ENCODE measurements at places on chromosomes 16 and 17.

DNA sequence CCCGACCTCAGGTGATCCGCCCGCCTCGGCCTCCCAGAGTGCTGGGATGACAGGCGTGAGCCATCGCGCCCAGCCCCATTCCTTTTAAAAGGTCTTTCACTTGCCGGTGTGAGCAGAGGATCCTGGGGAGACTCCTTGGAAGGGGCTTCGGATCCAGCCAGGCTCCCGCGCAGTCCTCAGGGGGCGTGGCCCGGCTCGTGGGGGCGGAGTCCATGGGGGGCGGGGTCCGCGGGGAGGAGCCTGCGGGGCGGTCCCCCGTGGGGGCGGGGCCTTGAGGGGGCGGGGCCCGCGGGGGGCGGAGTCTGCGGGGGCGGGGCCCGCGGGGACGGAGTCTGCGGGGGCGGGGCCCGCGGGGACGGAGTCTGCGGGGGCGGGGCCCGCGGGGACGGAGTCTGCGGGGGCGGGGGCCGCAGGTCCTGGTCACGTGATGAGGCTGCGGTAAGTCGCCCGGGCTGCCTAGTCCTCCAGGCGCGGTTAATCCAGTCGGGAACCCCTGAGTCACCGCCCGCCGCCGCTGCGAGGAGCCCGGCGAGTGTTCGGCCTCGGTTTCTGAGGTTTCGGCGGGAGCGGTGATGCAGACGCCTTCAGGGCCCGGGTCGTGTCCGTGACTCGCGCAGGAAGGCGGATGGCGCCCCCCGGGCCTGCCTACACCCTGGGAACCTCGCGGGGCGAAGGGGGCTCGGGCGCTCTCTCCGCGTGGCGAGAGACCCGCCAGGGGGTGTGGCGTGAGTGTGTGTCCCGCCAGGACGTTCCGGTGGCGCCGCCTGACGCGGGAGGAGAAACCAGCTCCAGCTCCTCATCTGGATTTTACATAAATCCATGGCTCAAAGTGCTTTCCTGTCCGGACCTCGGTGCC is 23.6 kb upstream of the ABR start:
- DNase-seq: no peak

- DNase-seq: no peak
Measured at GRCh38 chr16:12767897-12768296, 35.8 kb downstream of the CPPED1 start.

DNA sequence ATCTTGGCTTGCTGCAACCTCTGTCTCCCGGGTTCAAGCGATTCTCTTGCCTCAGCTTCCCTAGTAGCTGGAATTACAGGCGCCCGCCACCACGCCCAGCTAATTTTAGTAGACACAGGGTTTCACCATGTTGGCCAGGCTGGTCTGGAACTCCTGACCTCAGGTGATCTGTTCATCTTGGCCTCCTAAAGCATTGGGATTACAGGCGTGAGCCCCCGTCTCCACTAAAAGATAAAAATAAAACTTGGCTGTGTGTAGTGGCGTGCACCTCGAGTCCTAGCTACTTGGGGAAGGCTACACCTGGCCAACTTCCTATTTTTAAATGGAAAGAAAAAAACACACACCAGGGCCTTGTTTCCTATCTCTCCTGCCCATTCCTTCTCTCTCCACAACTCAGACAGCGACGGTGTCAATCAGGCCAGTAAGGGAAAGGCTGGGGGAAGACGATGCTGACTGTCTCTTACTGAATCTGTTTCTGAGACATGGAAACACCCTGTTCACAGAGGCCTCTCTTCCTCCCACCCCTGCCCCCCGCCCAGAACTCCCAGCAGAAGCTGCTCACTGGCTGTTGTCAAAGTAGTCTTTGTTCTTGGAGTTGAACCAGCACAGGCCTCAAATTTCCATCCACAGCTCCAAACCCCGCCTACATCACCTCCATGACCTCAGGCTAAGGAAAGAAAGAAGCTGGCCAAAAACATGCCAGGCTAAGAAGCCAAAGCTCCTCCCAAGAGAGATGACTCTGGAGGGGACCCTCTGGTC is 96.6 kb downstream of the NXN start:
- no peak for DNase-seq

- no peak for DNase-seq
Measured at GRCh38 chr16:49834531-49835151, 21.3 kb downstream of the ZNF423 start.

DNA sequence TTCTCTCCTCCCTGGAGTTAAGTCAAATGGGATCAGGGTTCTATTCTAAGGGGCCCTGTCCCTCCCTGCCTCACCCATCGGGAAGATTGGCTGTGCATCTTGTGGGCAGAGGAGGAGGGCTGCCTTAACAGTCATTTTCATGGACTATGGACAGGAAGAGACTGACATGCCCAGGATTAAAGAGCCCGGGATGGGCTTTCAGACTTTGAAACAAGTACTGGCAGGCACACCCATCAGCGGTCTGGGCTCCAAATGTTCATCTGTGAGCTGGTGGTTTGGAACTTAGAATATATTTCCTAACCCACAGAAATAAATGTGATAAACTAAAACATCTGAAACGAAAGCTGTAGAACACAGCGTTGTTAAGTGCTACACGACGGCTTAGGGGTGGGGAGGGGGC is 6.5 kb downstream of the SLC6A4 start:
- DNase-seq: no peak

DNA sequence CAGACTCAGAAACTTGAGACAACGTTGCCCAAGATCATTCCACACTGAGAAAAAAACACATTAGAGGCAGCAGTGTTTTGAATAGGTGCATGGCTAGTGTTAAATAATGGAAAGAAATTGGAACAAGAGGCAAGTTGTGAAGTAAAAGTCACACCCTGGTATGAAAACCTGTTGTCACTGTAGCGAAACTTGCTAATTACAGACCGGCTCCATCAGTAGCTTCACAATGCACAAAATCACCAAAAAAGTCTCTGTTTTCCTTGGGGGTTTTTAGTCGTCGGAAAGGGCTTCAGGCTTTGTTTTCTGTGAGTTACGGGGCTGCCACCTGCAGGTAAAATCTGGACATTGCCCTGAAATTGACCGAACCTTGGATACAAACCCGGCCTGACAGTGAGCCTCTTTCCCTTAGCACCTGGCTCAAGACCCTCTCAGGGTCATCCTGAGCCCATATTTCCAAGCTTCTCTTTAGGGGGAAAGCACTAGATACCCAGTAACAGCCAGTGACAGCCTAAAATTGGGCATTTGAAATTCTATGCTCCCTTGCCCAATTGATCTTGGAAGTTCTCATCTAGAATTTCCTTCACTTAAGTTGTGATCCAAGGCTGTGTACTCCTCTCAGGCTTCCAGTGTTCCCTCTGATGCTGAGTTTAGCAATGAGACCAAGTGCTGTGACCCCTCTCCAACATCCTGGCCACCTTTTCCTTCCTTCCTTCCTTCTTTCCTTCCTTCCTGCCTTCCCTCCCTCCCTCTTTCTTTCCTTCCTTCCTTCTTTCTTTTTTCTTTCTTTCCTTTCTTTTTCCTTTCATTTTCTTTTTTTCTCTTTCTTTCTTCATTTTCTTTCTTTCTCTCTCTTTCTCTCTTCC is 7.2 kb upstream of the GRB2 start:
- peak; percentile 81 for DNase-seq

GRCh38 chr17:75980188-75981018 is 1.4 kb downstream of the TEN1 start:
- no peak for DNase-seq

DNA sequence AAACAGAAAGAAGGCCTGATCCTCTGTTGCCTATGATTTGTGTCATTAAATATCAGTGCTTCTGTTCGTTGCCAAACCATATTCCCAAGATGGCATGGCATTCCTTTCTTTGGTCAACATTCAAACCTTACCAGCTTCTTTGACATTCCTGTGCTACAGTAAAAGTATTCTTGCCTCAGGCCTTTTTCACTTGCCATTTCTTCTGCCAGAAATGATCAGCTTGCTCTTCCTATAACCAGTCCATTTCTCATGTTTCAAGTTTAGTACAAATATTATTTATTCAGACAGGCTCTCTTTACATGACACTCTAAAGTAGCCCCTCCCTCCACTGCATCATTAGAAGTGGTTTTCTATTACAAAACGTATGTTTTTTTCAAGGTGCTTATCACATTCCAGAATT is 278.3 kb downstream of the KCNJ2 start:
- DNase-seq: no peak

- DNase-seq: peak; percentile 7
Measured at GRCh38 chr16:19239511-19240155, 45.9 kb upstream of the CLEC19A start.

GRCh38 chr16:53780051-53780450 is 76.1 kb downstream of the FTO start:
- DNase-seq: no peak

DNA sequence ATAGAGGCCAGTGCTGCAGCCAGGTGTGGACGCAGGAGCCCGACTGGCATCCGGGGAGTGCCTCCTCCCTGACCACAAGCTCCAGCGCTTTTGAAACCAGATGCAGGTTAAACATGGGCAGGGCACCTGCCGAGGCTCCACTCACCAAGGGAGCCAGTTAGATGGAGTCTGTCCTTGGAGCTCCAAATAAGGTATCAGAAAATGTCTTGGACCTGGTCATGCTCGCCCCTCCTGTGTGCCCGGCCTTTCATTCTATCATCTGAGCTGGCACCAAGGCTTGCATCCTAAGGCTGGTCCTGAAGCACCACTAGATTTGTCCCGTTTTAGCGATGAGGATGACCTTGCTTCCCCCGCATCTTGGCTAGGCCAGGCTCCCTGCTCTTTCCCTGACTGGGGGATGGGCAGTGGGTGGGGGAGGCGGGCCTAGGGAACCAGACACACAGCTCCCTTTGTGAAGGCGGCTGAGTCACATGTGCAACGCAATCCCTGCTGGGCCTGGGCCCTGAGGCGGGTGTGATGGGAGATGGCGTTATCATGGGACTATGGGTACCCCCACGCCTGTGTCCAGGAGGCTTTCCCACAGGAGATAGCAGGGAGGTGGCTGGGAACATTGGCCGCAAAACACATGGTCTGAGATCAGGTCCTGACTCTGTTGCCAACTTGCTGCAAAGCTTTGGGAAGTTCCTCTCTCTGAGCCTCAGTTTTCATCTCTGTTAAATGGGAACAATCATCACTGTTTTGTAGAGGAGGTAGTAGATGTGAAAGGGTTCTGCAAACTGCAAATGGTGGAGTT is 5.0 kb upstream of the ADGRG1 start:
- DNase-seq: no peak

GRCh38 chr17:69245617-69246016 is 17.0 kb upstream of the ABCA10 start:
- no peak for DNase-seq

- peak; percentile 2 for DNase-seq
Measured at GRCh38 chr17:1485423-1486376, 6.8 kb downstream of the MYO1C start.

DNA sequence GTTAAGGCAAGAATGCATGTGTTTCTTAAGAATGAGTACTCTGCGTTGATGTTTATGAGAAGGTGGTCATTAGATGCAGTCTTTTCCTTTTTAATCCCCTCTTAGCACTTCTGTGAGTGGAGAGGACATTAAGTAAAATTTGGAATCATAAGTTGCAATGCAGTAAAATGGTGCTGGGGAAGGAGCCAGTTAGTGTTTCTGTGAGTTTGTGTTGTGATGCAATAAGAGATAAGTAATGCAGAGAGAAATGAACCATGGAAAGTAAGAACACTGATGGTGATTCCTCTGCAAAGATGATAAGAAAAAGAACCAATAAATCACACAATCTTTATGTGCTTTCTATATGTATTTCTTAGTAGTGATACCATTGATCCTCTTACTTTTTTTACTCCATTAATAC is 20.0 kb downstream of the ABHD15 start:
- DNase-seq: no peak

DNA sequence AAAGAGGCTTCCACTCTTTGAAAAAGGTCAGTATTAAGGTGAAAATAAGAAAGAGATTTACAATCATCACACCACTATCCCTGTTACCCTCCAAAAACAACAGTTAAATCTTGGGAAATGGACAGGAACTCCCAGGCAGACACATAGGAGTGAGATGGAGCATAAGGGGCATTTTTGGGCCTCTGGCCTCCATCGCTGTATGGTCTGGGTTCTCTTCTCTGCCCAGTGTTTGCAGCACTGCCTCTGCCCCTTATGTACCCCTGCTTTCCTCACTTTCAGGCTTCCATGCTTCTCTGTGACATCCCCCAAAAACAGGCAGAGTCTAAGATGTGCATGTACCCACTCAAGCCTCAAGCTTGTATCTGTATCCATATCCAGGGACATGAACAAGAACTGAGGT is 630 bp upstream of the HOXB2 start:
- no peak for DNase-seq

DNA sequence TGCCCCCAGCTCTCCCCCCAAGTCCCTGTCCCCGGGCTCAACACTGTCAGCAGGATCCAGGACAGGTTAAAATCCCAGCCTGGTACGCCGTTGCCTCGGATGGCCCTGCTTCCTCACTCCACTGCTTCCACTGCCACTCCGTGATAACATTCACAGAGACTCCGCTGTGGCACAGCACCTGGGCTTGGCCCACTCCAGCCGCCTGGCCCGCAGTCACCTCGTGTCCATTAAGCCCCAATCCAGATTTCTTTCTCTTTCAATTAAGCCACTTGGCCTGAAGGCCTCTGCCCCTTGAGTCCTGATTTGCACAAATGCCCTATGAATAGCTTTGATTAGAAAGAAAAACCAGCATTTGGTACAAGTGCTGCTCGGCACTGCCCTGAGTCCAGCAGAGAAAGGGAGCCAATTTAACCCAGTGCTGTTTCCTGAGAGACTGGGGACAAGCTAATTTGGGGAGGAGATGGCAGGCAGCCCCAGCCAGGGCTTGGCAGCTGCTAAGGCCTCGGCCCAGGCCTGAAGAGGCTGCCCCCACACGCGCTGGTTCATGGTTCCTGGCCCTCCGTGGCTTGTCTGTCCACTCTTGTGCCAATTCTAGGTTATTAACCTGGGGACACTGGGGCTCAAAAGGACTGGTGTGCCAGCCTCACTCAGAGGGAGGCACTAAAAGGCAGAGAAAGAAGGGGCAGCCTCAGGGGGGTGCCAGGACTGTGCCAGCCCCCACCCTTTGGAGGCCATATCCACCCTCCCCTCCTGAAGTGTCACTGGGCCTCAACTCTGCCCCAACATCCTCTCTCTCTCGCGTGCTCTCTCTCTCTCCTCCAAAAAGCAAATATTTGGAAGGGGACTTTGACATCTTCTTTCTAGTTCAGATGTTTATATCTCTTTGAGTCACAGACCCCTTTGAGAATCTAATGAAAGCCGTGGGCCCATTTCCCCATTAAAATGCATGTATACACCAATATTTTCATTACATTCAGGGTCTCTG is 29.8 kb upstream of the SPPL2C start:
- no peak for DNase-seq

GRCh38 chr17:30228011-30228410 is 7.5 kb downstream of the SLC6A4 start:
- no peak for DNase-seq

DNA sequence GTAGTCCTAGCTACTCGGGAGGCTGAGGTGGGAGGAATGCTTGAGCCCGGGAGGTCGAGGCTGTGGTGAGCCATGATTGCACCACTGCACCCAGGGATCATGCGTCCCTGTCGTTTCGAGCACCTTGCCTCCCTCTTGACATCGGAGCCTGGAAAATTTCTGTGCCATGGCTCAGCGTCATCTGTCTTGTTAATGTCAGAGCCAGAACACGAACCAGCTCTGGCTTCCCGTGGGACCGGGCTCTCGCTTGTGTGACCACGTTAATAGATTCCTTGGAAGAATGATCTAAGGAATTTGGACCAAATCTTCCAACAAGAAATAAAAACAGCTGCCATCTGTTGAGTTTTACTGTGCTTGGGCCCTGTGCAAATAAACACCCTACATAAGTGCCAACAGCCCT is 117.7 kb downstream of the ABCC1 start:
- DNase-seq: no peak

Measured in NCI-H2081 (cell line).